Activated CD8-positive, alpha-beta T cell treated with anti-CD3 and anti-CD28 coated beads for 36 hours (primary cell): ENCODE measurements at places on chromosomes 12 and 14. TPM values are rescaled to one million over a fixed set of nuclear protein-coding genes. Genes with fewer than 3 reads are reported as not detected.

Gene IQSEC3
- 2.7 TPM for total RNA-seq

Gene BICD1
- total RNA-seq = 12.5 TPM

Gene ASCL1
- total RNA-seq = not detected

Gene DBX2
- total RNA-seq = not detected

Gene SP7
- total RNA-seq = not detected

Gene TAS2R8
- not detected for total RNA-seq

Gene SPATA7
- total RNA-seq = 3.1 TPM

Gene AQP2
- not detected for total RNA-seq

Gene PTHLH
- total RNA-seq = not detected

Gene NKX2-1
- total RNA-seq = not detected

DNA sequence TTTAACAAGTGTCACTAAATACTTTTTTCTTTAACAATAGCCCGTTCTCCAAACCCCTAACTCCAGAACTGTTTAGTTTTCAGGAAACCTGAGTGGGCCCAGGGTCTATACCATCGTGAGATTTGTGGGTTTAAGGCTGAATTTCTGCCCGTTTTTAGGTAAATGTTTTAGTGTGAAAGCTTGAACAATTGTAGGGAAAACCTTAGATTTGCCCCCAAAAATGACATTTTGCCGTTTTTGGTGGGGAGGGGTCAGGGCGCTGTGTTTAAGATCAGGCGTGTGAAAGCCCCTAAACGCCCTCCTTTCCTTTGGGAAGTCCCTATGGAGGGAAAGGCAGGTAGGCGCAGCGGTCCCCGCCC lies 320 bp upstream of the PRPF39 start:
- no peak for DNase-seq

DNA sequence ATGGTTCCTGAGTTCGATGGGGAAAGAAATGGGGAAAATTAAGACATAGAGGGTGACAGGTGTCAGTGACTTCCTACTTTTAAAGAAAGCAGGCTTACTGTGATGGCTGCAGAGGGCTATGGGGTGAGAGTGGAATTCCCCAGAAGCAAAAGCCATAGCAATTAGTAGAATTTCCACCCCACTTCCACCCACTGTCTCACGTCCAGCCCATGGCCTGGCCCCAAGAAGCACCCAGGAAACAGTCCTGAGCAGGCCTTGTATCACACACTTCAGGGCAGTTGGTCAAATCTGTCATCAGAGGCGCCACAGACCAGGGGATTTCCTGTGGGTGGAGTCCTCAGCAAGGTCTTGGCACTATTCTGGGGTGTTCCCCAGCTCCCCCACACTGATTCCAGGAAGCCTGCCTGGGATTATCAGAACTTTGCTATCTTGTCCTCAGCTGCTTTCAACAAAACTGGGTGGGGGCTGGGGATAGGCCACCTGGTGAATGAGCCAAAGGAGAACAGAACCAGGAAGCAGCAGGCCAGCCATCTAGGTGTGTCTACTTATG lies 120.1 kb upstream of the CCND2 start:
- DNase-seq = peak; percentile 96

GRCh38 chr12:2417481-2418160 lies 364.8 kb downstream of the CACNA1C start:
- DNase-seq = no peak

- peak; percentile 68 for DNase-seq
Observed at GRCh38 chr12:10153271-10154144, 18.4 kb downstream of the OLR1 start.

DNA sequence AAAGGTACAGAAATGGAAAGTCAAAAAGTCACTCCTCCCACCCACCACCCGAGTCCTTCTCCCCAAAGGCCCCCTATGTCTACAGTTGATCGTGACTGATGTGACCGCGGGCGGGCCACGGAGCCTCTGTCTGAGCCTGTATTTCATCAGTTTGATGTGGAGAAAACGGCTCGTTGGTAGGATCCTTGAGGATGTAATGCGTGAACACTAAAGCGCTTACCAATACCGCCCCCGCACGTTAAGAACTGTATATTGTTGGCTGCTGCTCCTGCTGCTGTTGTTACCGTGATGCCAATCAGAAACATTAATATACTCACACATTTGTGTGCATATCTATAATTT lies 24.6 kb upstream of the UBC start:
- DNase-seq = peak; percentile 86

DNA sequence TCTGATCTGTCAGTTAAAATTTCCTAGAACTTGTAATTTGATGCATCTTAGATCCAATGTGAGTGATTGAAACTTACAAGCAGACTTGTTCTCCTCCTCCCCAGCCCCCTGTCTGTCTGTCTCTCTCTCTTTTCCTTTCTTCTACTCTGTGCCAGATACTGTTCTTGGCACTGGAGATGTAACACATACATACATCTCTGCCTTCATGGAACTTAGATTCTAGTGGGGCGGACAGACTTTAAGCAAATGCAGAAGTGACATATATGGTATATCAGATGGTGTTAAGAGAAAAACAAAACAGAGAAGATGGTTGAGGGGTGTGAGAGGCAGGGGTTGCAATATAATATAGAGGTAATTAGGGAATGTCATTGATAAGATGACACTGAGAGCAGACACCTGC lies 6.6 kb downstream of the CHST11 start:
- no peak for DNase-seq

- peak; percentile 91 for DNase-seq
Observed at GRCh38 chr14:58298477-58299400, at the start of gene ARID4A. ARID4A (plus strand) TSS chr14:58298555; CDS start chr14:58299855, 1,300 bp downstream.

DNA sequence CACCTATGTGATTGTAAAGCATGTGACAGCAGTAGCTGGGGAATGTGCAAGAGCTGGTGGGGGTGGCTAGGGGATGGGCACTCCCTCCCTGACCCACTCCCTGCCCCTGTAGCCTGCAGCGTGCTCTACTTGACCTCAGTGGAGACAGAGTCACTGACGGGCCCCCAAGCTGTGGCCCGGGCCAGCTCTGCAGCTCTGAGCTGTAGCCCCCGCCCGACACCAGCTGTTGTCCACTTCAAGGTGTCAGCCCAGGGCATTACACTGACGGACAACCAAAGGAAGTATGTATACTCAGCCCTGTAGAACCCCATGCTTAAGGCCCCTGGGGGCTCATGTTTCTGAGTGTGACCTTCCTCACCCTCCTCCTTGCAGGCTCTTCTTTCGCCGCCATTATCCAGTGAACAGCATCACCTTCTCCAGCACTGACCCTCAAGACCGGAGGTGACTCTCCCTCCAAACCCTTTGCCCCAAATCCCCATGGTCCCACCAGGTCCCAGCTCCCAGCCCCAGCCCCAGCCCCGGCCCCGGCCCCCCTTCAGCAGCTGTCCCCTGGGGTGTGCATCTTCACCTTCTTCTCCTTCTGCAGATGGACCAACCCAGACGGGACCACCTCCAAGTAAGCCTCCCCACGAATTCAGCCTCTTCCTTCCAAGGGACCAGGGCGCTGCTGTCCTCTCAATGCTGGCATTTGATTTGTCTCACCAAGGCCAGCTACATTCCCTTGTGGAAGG lies 13.3 kb downstream of the TNS2 start:
- DNase-seq = no peak

DNA sequence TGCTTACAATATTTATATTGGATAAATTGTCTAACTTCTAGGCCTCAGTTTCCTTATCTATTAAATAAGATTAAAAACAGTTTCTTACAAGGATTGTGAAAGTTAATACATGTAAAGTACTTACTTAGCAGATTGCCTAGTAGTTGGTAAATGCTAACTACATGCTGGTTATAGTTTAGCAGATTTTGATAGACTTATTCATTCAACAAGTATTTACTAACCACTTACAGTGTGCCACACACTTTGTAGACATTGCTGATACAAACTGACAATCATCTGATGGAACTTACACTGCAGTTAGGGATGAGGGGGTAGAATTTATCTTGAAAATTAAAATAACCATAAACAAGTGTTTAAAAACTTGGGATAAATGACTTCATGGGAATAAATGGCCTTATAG lies 50.4 kb downstream of the ARID2 start:
- DNase-seq = no peak

GRCh38 chr14:99609245-99610170 lies 5.5 kb upstream of the CCDC85C start:
- DNase-seq = peak; percentile 29

DNA sequence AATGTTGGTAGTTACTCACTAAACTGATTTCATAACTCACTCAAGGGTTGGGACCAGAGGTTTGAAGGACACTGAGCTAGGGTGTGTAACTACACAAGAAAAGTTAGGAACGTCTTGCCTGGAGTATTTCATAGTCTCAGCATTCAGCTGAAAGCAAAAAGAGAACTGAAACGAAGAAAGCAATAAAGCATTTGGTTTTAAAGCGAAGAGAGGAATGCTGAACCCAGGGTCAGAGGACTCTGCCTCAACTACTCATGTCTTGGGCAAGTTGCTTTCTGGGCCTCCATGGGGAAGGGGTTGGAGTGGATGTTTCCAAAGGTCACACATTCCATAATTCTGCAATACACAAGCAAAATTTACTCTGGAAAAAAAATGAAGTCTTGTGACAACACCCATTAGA lies 1.4 kb downstream of the GNS start:
- DNase-seq = no peak

- DNase-seq = peak; percentile 20
Observed at GRCh38 chr12:121903202-121903601, 14.6 kb downstream of the PSMD9 start.

GRCh38 chr12:87165733-87166375 lies 863.3 kb downstream of the C12orf50 start:
- DNase-seq = no peak

DNA sequence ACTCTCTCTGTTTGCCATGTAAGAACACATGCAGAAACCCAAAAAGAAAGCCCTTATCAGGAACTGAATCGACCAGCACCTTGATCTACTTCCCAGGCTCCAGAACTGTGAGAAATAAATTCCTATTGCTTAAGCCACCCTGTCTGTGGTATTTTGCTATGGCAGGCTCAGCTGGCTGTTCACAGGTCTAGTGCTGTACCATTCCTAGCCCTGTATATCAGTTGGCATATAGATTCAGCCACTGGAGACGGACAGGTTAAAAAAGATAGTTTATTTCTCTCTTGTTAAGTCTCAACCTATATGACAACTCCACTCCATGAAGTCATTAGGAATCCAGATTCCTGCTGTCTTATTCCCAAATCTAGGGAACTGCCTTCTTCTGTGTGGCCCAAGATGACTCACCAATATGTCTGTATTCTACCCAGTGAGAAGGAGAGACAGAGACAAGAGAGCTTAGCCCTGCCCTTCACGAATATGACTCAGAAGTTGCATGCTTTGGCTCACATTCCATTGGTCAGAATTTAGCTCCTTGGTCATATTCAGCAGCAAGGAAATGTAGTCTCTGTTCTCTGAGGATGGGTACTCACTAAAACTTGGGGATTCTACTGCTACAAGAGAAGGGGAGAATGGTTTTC lies 57.0 kb downstream of the PLEKHG7 start:
- no peak for DNase-seq

DNA sequence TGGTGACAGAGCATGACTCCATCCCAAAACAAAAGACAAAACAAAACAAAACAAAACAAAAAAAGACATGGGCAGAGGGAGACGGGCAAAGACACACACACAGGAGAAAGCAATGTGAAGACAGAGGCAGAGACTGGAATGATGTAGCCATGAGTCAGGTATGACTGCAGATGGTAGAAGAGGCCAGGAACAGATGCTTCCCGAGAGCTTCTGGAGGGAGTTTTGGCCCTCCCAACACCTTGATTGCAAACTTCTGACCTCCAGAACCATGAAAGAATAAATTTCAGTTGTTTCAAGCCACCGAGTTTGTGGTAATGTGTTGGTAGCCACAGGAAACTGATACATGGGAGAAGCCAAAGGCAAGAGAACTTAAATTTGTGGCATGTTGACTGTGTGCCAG lies 27.1 kb downstream of the VWF start:
- DNase-seq = no peak

DNA sequence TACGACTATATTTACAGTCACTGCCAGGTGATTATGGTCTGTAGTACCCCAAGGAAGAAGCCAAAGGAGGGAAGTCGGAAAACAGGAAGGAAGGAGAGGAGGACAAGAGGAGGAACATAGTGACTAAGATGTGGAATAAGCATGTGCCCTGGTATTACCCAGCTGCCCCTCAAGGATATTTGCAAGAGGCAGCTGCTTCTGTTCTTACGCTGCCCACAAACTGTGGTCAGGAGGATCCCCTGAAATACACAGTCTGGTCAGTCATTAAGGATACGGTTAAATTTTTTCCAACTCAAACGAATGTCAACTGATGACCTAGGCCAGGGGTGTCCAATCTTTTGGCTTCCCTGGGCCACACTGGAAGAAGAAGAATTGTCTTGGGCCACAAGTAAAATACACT lies 126.5 kb downstream of the CMAS start:
- DNase-seq = no peak

- DNase-seq = no peak
Observed at GRCh38 chr12:102911320-102911719, 5.7 kb downstream of the PAH start.

GRCh38 chr14:93049315-93049714 lies 66.4 kb downstream of the ITPK1 start:
- DNase-seq = no peak

GRCh38 chr12:33560653-33561208 lies 121.1 kb upstream of the SYT10 start:
- no peak for DNase-seq

GRCh38 chr14:56738020-56738419 lies 72.3 kb downstream of the OTX2 start:
- DNase-seq = no peak

DNA sequence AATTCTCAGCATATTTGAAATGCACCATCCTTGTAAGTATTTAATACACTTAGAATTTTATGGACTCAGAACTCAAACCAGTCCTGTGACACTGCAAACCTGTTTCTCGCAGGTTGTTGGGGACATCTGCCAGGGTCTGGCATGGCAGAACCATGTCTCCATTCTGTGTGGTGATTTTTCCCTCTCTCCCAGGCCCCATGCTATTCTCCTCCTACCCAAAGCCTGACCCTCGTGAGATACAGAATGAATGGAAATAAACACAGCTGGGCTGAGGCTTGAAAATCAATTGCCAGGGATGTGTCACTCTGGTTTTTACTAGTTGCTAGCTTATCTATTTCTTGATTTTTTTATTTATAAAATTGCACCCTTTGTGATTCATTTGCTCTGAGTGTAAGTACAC lies 19.8 kb downstream of the TPH2 start:
- DNase-seq = no peak

DNA sequence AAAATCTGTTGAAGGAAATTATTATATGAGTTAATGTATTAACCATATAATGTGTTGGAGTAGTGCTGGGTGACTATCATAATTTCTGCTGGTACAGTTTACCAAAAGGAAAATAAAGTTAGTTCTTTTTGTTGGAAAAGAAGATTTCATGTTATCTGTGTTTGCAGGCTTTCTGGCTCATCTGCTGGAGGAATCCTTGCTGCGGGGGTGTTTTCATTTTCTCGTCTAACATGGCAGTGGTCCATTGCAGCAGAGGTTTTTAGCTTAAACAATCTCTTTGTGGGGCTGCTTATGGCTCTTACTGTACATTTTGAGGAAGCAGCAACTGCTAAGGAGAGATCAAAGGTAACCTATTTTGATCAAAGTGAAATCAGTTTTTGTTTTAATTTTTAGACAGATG lies 24.1 kb downstream of the TMEM260 start:
- no peak for DNase-seq

DNA sequence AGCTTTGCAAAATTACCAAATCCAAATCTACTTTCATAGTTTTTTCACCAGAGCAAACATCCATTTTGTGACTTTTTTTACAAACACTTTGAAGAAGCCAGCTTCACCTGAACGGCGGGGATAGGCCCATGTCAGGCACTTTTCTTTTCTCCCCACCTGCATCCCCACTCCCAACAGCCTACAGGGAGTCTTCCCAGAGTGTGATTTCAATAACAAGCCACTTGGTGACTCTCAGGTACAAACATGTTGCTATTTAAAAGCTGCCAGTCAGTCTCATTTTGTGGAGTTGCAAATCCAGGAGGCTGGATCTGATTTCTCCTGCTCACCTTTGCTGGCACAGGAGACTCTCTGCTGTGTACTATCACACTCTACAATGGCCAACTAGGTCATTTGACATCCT lies 285.5 kb downstream of the KCNH5 start:
- DNase-seq = no peak
